Prostate gland (tissue), 2 donors: ENCODE measurements at places on chromosomes 1 and 21. TPM values are rescaled to one million over a fixed set of nuclear protein-coding genes. Genes with fewer than 3 reads are reported as not detected.

RAB3B gene
- 23.6 TPM for total RNA-seq

TMEM200B gene
- 58.0 TPM for total RNA-seq

DNA sequence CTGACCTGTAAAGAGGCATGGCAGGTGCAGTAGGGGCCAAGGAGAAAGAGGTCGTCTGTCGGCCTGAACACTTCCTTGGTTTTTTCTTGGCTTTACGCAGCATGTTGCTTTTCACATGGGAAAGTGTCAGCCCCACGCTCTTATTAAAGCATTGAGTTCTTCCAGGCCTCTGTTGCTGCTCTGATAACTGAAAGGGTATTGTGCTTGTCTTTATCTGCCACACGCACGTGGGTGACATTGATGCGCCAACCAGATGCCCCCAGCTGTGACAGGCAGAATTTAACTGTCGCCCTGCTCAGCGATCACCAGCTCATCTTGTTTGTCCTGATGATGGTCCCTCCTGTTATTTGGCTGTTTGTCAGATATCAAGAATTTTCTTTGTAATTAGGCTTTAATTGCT, 76.5 kb downstream of the GALNT2 start:
- no peak for DNase-seq

DNA sequence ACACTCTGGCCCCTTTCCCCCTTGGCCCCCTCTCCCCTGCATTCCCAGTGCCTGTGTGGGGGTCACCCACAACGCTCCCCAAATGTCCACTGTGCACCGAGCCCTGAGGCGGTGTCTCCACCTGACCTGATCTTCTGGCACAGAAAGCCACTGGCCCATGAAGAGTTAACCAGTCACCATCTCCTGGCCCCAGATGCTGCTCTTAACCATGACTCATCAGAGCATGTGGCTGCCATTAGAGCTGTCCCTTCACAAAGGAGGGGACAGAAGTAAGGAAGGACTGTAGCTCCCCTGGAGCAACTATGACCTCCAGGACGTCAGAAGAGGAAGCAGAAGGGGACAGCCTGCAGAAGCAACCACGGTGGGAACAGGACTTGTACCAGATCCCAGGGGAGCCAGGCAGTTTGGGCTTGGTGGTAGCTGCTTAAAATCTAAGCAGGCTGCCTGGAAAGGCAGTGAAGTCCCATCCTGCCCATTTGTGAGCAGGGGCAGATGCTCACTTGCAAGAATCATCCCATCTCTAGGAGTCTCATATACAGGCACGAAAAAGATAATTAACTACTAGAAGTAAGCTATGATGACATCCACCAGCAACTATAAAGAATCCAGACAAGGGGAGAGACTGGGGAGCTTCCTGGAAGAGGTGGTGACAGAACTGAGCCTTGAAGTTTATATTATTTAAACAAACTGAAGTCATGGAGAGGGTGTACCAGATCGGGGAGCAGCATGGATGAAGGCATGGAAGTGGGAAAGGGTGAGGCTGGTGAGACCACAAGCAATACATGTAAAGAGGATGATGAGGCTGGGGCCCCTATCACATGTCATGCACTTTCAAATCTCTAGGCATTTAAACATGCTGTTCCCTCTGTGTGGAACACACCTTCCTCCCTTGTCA, 1.1 kb upstream of the TTC39A start:
- DNase-seq: peak; percentile 49

DNA sequence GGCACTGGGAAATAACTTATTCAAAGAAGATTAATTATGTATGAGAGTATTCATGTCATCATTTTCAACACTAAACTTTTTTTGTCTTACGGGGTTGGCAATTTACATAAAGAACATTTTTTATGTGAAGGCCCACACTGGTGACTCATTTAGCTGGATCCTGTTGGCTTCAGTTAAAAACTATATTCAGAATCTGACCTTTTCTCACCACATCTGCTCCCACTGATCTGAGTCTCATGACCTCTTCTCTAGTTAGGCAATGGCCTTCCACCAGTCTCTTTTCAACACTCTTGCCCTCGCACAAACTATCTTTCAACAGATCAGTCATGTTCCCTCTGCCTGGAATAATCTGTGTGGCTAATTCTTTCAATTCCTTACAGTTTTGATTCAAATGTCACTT, 53.4 kb downstream of the TMPRSS15 start:
- DNase-seq: no peak
